ENCODE measurements at places on chromosomes 2 and 18. TPM values are rescaled to one million over a fixed set of nuclear protein-coding genes. Genes with fewer than 3 reads are reported as not detected.

The TACR1 gene
- total RNA-seq, result 0.24 TPM

The AKAIN1 gene
- not detected for total RNA-seq

The ZBTB7C gene
- total RNA-seq, result 47.6 TPM

The ABCG8 gene
- total RNA-seq, result not detected

The IL36A gene
- not detected for total RNA-seq

The MYL1 gene
- total RNA-seq, result not detected

The DNAJC5G gene
- 2.1 TPM for total RNA-seq

The VWC2L gene
- not detected for total RNA-seq

The ZNF385B gene
- 2.8 TPM for total RNA-seq

DNA sequence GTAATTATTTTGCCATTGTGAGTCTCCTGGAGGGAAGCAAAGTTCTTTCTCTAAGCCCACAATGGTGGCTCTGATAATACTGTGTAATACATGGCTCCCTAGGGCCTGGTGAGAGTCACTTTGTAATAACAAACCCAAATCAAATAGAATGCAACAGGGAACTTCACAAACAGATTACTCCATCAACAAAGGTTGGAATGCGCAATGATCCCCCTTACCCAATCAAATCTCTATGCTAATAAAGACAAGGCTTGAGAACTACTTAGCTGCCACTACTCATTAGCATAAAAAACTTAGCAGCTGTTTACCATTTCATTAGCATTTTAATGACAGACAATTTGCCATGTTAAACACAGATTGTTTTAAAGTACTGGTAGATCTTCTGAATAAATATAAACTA lies 285.6 kb upstream of the SESTD1 start:
- no peak overlapping the region for H3K4me3 ChIP-seq
- H3K27ac ChIP-seq, result no peak overlapping the region
- H3K27me3 ChIP-seq, result no peaks in the 10 kb centered on the region
- no peaks in the 10 kb centered on the region for H3K36me3 ChIP-seq
- no peaks in the 10 kb centered on the region for H3K4me1 ChIP-seq

- H3K36me3 ChIP-seq, result no peaks in the 10 kb centered on the region
- H3K4me3 ChIP-seq, result no peak overlapping the region
- no peaks in the 10 kb centered on the region for H3K27me3 ChIP-seq
- H3K27ac ChIP-seq, result no peak overlapping the region
- peaks cover 6% of the 10 kb centered on the region for H3K4me1 ChIP-seq
Measured at GRCh38 chr2:136019306-136019705, 33.9 kb upstream of the DARS1 start.

DNA sequence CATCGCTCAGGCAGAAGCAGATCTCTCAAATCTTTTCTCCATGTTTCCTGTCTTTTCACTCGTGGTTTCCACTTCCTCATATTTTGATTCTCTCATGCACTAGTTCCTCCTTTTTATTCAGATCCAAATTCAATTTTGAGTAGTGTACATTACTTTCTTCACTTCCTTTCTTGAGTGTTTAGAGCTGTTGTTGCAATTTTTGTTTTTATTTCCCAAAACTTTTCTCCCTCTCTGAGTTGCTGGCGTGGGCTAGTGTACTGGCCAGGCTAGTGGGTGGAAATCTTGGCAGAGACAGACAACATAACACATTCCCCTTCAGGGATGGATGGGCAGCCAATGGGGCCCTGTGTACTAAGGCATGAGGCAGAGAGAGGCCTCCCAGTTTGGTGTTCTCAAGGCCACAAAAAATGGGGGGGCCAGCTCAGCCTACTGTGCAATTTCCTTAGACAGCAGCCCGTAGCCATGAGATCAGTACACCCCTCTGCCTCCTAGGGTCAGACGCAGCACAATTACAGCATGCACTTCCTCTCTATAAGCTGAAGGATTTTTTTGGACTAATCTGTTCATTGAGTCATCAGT lies 145.1 kb upstream of the PID1 start:
- peak overlapping the region; percentile 81 for H3K27ac ChIP-seq
- no peaks in the 10 kb centered on the region for H3K27me3 ChIP-seq
- DNase-seq, result peak; percentile 95
- no peaks in the 10 kb centered on the region for H3K36me3 ChIP-seq

DNA sequence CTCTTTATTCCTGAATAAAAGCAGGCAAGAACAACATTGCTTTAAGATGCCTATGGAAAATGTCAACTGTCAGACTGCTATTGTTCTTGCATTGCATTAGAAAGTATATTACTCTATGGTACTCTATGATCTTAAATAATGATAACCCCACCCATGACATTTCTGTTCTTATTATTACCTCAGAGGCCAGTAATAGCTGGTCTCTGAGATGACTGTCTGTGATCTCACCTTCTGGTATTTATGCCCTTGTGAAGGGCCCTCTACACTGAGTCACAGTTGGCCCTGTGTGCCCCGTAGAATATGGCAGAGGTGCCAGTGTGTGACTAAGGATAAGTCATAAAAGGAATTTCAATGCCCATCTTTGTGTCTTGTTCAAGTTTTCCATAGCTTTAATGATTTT lies 61.0 kb downstream of the SPP2 start:
- no peaks in the 10 kb centered on the region for H3K36me3 ChIP-seq
- no peak for DNase-seq
- no peak overlapping the region for H3K27ac ChIP-seq
- no peaks in the 10 kb centered on the region for H3K27me3 ChIP-seq
- no peaks in the 10 kb centered on the region for H3K4me1 ChIP-seq
- H3K4me3 ChIP-seq, result no peak overlapping the region

DNA sequence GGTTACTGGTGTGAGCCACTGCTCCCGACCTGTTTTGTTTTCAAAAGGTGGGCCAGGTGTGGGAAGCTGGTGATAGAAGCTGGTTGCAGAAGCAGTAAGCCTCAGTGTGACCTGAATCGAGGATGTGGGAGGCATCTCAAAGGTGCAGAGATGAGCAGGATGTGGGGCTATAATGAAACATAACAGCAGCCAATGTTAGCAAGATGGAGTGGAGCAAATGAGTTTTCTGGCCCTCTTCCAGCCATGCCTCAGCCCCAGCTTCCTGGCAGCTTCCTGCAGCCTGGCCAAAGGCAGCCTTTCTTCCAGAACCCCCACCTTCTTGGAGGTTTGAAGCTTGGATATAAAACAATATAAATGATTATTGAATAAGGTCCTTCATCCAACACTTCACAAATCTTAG lies 184.8 kb downstream of the NCK2 start:
- no peaks in the 10 kb centered on the region for H3K27me3 ChIP-seq
- H3K4me1 ChIP-seq, result peaks cover 13% of the 10 kb centered on the region
- peak; percentile 14 for DNase-seq
- no peak overlapping the region for H3K4me3 ChIP-seq
- no peak overlapping the region for H3K27ac ChIP-seq
- H3K36me3 ChIP-seq, result no peaks in the 10 kb centered on the region

DNA sequence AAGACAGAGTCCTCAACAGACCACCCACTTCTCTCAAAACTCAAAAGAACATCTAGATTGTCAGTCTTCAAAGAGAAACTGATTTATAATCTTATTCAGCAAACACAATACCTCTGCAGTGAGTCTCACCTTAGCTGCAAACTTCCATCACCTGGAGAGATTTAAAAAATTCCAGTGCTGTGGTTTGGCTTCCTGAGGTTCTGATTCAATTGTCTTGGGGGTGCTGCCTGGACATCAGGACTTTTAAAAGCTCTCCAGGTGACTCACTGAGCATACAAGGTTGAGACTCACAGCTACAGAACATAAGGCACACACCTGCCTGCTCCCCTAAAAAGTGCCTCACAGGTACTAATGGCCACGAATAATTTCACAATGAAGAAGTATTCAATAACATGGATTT lies 40.3 kb downstream of the RNF152 start:
- no peaks in the 10 kb centered on the region for H3K36me3 ChIP-seq
- H3K27me3 ChIP-seq, result no peaks in the 10 kb centered on the region
- no peak overlapping the region for H3K27ac ChIP-seq
- no peak overlapping the region for H3K4me3 ChIP-seq

DNA sequence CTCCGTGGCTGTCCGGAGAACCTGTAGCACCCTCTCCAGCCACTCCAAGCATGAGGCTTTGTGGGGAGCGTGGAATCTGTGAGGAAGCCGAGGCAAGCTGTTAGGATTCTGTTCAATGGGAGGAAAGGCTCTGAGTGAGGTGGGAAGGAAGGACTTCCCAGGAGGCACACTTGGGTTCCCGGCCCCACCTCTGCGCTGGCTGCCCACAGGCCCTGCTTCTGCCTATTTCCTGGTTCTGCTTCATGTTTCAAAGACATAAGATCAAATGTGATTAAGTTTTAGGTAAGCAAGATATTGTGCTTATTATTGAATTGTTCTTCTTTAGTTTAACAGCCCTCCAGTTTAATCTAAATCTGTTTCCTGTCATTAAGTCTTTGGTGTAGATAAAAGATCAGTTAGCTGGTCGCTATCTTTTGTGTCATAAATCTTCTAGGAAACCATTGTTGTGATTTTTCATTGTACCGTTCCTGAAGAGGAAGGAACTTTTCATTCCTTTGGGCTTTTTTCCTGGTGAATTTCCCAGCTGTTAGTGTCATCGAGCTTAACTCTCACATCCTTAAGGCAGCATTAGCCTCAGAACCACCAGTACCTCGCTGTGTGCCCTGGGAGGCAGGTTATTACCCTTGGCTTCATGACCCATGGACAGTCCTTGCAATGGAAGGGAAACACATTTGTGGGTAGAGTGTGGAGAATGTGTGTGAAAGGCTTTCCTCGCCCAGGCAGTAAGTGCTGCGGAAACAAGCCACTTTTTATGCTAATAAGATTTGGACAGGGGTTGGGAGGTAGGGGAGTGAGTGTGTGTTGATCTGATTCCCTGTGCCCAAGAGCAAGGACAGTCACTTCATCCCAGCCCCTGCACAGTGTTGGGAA lies 61.9 kb upstream of the ALPP start:
- H3K36me3 ChIP-seq, result no peaks in the 10 kb centered on the region
- H3K4me3 ChIP-seq, result no peak overlapping the region
- DNase-seq, result no peak
- H3K4me1 ChIP-seq, result peaks cover 19% of the 10 kb centered on the region
- no peaks in the 10 kb centered on the region for H3K27me3 ChIP-seq

DNA sequence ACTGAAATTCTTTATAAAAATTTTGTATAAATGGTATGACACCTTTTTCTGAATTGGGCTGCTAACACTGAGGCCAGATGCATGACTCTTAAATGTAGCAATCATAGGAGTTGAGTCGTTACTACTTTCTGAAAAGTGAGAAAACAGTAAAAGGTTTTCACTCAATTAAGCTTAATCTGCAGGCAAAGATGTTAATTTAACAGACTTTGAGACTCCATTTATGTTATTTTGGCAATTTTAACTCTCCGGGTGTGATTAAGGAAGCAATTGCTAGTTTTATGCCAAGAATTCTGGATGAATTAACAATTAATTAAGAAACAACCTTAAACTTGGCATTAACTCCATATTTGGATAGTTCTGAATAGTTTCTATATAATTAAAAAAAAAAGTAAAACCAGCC lies 104.3 kb downstream of the AGPS start:
- DNase-seq, result no peak
- H3K27me3 ChIP-seq, result no peaks in the 10 kb centered on the region
- no peaks in the 10 kb centered on the region for H3K36me3 ChIP-seq
- no peak overlapping the region for H3K27ac ChIP-seq
- no peak overlapping the region for H3K4me3 ChIP-seq

DNA sequence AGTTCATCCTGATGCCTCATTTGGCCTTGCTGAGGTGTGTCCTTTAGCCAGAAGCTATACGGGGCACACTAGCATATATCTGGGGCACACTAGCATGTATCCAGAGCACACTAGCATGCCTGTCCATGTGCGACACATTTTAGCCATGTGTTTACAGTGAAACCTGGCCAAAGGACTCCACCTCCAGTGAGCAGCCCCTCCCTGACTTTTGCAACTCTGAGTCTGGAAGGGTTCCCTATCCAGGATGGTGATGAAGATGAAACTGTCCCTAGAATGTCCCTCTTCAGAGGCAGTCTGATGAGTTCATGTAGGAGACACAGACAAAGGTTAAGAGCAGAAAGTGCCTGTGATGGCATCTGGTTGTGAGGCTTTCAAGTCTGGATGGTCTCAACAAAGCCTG lies 61.4 kb upstream of the LGALSL start:
- no peaks in the 10 kb centered on the region for H3K27me3 ChIP-seq
- no peak overlapping the region for H3K27ac ChIP-seq
- H3K4me1 ChIP-seq, result no peaks in the 10 kb centered on the region
- no peak for DNase-seq

DNA sequence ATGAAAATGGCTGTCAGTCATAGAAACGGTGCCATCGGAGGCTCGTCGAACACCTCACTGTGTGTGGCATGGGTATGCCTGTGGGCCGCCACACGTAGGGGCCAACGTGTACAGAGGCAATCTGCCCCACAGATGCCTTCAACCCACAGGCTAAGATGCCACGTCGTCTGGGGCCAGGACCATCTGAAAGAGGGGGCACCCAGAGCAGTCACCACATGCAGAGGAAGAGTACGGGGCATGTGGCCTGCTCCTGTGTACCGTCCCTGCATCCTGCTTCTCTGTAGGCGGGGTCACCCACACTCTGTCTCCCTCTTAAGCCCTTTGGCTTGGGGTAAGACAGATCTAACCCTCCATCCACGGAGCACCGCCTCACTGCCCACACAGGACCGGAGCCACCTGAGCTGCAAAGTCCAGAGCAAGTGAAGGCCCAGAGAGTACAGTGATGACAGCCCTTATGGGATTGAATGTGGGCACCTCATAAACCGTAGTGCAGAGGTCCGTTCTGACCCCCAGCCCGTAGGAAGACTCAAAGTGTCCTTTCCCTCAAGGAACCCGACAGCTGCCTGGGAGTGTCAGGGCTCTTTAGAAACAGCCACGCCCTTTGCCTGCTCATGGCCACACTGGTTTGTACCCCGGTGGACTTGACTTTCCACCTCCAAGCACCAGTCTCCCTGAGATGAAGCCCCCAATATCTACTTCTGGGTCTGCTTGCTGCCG lies 66.2 kb downstream of the TWIST2 start:
- H3K36me3 ChIP-seq, result no peaks in the 10 kb centered on the region
- no peaks in the 10 kb centered on the region for H3K27me3 ChIP-seq
- H3K4me3 ChIP-seq, result no peak overlapping the region
- no peaks in the 10 kb centered on the region for H3K4me1 ChIP-seq

DNA sequence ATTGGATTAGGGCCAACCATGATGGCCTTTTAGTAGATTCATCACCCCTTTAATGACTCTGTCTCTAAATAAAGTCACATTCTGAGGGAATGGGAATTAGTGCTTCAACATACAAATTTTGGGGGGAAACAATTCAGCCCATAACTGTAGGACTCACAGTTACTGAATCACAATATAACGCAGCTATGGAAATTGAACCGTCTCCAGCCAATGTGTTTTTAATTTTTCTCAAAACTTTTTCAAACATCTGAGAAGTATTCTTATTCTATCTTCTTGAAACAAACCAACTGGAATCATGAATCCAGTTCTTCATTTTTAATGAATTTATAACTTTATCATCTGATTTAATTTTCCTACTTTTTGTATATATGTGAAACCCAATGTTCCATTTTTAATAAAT lies 373.1 kb upstream of the SYT4 start:
- H3K4me1 ChIP-seq, result no peaks in the 10 kb centered on the region
- no peak overlapping the region for H3K27ac ChIP-seq
- DNase-seq, result no peak
- H3K27me3 ChIP-seq, result no peaks in the 10 kb centered on the region
- no peaks in the 10 kb centered on the region for H3K36me3 ChIP-seq
- H3K4me3 ChIP-seq, result no peak overlapping the region

GRCh38 chr2:234673961-234674759 lies 177.3 kb upstream of the ARL4C start:
- H3K27ac ChIP-seq, result no peak overlapping the region
- no peaks in the 10 kb centered on the region for H3K36me3 ChIP-seq
- H3K4me1 ChIP-seq, result no peaks in the 10 kb centered on the region
